ENCODE measurements at places on chromosomes 6 and 20. TPM values are rescaled to one million over a fixed set of nuclear protein-coding genes. Genes with fewer than 3 reads are reported as not detected.

Gene BMP5
- not detected for total RNA-seq

GRCh38 chr20:24455081-24455480, 14.3 kb upstream of the SYNDIG1 start:
- H3K4me3 ChIP-seq, result no peak overlapping the region
- no peak overlapping the region for H3K27ac ChIP-seq
- peaks cover 3% of the 10 kb centered on the region for H3K4me1 ChIP-seq
- H3K36me3 ChIP-seq, result no peaks in the 10 kb centered on the region
- no peak for DNase-seq

Gene HAO1
- total RNA-seq, result not detected

- H3K4me1 ChIP-seq, result no peaks in the 10 kb centered on the region
- H3K27me3 ChIP-seq, result no peaks in the 10 kb centered on the region
- DNase-seq, result peak; percentile 99
- H3K4me3 ChIP-seq, result peak overlapping the region; percentile 73
Observed at GRCh38 chr6:37648465-37649330, 49.0 kb downstream of the MDGA1 start.

Gene TSPO2
- not detected for total RNA-seq

DNA sequence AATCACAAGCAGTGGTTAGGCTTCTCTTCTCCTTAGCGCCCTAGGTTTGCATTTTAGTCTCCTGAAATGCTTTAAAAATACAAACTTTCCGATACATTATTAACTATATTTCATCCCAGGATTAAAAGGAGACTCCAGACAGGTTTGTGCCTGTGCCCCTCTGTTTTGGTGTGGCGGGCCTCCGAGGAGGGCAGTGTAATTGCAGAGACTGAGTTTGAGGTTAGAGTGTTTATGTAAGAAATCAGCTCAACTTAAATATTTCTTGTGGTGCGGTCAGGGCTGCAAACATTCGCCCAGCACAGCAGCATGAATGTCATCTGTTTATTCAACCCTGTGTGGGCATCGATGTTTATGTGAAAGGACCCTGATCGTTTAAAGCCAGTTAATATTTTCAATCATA, 130.4 kb upstream of the AKAP12 start:
- no peak overlapping the region for H3K4me3 ChIP-seq
- H3K36me3 ChIP-seq, result no peaks in the 10 kb centered on the region
- no peaks in the 10 kb centered on the region for H3K27me3 ChIP-seq
- DNase-seq, result no peak

DNA sequence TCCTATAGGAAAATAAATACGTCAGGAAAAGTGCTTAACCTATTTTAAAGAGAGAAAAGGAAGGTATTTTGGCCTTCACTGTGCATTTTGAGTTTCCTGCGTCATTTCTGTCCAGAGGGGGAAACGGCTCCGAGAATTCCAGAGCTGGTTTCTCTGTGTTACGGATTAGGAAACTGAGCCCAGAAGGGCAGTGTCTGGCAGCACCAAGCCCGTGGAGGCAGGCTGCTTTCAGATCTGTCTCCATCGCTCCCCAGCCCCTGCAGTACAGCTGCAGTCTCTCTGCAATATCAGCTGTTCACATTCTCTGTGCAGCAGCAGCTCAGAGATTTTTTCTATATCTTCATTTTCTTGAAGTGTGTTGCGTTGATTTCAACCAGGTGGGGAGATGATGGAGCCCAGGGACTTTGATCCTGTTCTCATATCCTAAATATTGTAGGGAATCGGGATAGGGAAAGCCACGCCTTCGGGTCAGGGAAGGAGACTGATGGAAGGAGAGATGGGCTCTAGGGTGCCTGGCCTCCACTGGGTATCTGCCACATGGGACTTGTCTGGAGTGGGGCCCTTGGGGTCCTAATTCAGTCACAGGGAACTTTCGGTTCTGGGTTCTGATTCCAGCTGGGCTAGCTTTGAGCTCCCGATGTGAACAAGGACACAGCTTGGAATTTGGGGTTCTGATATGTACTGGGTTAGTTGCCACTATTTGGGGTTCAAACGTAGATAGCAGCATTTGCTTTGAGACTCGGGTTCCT, 2.8 kb downstream of the ANKRD60 start:
- DNase-seq, result no peak
- H3K36me3 ChIP-seq, result peaks cover 3% of the 10 kb centered on the region
- H3K4me3 ChIP-seq, result no peak overlapping the region
- peaks cover 8% of the 10 kb centered on the region for H3K27me3 ChIP-seq
- H3K27ac ChIP-seq, result no peak overlapping the region
- H3K4me1 ChIP-seq, result no peaks in the 10 kb centered on the region

DNA sequence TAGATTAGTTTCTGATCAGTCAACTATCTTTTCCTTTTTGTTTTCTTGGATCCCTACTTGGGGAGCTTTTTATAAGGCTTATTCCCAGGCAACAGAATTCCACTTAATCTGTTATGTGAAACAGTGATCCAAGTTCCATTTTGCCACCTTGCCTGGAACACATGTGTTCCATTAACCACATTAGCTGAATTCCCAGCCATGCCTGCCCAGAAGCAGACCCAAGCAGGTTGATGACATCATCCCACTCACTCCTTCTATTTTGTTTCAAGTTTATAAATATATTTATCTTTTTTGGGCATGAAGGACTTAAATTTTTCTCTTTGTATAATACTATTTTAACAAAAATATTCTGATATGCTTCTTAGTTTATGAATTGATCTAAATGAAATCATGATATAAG, 587.4 kb downstream of the GRIK2 start:
- no peak overlapping the region for H3K27ac ChIP-seq
- no peaks in the 10 kb centered on the region for H3K27me3 ChIP-seq
- H3K36me3 ChIP-seq, result no peaks in the 10 kb centered on the region

DNA sequence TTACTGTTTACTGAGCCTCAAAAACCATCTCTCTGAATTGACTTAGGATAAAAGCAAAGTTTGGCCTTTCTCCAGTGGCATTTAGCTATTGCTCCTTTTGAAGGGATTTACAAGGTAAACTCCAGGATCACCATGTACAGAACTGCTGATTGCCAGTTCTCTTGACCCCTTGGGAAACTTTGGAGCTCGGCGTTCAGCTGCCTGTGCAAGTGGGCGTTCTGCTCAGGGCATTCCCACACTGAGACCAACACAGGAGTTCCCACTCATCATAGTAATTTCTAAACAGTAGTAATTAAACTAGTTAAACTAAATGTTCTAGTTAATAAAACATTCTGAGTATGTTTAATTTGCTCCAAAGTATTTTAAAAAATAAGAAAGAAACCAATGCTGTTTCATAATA, 14.9 kb downstream of the KCNQ5 start:
- H3K27ac ChIP-seq, result no peak overlapping the region
- H3K4me3 ChIP-seq, result no peak overlapping the region
- DNase-seq, result no peak
- no peaks in the 10 kb centered on the region for H3K27me3 ChIP-seq

DNA sequence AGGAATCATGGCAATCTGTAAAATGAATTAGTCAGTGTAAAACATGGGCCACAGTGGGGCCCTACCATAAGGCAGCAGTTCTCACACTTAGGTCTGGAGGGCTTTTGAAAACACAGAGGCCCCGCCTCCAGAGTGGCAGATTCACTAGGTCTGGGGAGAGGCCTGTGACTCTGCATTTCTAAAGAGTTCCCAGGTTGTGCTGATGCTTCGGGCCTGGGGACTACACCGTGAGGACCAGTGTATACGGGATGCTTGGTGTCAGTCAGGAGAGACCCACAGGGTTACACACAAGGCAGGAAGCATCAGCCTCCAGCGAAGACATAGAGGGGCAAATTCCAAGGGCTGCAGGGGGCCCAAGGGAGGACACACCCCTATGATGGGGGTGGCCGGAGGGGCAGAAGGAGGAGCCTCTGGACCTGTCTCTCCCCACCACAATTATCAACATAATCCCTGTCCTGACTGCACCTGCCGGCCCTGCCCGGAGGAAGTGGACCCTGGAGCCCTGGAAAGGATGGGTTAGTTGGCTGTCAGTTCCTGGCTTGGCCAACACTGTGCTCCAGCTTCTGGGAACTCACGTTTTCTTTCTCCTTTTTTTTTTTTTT, 46.7 kb downstream of the FGD2 start:
- peak; percentile 82 for DNase-seq
- H3K27me3 ChIP-seq, result no peaks in the 10 kb centered on the region
- H3K36me3 ChIP-seq, result no peaks in the 10 kb centered on the region
- H3K27ac ChIP-seq, result no peak overlapping the region
- H3K4me3 ChIP-seq, result peak overlapping the region; percentile 27
- H3K4me1 ChIP-seq, result peaks cover 10% of the 10 kb centered on the region

DNA sequence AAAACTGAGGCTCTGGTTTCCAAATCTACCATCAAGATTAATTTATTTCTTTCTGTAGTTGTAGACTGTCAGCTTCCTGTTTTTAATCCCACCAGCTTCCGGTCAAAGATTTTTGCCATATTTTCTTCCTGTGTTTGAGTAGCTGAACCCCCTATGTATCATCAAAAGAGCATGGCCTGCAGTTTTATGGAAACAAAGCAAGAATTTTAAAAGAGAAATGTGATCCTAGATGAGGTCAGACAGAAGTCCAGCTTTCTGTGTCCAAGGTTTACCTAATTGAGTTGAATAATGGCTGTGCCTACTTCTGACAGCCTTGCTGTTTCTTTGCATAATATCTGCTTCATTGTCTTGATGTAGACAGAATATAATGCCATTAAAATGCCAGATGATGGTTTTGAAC, 163.7 kb downstream of the CARMIL1 start:
- H3K27ac ChIP-seq, result no peak overlapping the region
- H3K4me1 ChIP-seq, result no peaks in the 10 kb centered on the region
- peaks cover 22% of the 10 kb centered on the region for H3K36me3 ChIP-seq
- no peaks in the 10 kb centered on the region for H3K27me3 ChIP-seq
- DNase-seq, result no peak

- peaks cover 3% of the 10 kb centered on the region for H3K4me1 ChIP-seq
- H3K27ac ChIP-seq, result no peak overlapping the region
- H3K27me3 ChIP-seq, result no peaks in the 10 kb centered on the region
- H3K36me3 ChIP-seq, result peaks cover 12% of the 10 kb centered on the region
Observed at GRCh38 chr6:163897669-163898068, 483.2 kb downstream of the QKI start.
